ENCODE measurements at places on chromosomes 1 and 21.
A peak's percentile ranks its signal among the peaks of the same experiment; 100 is the strongest.

DNA sequence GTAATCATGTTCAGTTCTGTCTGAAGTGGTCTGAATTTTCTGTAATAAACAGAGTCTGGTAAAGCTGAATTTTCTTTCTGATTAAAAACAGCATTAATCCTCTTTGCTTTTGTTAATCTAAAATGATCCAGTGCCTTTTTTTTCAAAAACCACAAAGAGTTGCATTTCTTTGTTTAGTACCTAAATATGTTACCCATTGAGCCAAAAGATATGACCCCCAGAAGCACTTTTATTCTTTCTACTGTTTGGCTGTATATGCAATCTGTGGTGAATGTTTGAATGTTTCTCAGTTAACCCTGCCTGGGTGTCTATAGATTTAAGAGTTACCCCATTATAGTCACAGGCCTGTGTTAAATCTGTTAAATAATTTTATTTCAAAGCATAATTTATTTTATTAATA, 394.8 kb downstream of the PTPRC start:
- no peak for DNase-seq

DNA sequence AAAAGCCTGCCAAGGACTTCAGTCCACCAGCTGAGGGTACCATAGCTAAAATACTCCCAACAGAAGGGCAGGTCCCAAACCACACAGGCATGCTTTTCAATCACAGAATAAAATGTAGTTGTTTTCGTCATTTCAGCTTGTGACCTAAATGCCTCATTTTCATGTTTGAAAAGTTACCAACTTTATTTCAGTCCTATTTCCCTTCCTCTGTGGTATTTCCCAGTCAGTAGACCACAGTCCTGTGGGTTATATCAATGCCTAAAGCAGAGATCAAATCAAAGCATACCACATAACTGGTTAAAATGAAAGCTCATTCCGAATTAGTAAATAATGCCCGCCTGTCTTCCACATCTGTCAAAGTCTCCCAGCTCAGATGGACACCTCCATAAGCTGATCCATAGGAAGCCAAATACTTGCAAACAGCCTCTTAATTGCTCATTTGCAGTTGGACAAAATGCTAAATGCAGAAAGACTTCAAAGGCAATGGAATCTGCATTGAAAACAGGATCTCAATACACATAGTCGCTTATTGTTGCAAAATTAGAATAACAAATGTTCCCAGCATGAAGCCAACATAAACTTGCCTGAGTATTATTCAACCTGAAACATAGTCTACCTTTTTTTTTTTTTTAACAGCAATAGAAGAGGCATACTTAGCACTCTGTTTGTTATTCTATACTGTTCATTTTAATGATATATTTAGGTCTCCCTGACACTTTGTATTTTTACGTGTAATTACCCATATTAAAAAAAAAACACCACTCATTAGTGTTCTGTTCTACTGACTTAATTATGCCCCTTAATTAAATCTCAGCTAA, 53.9 kb downstream of the NR5A2 start:
- DNase-seq = no peak

DNA sequence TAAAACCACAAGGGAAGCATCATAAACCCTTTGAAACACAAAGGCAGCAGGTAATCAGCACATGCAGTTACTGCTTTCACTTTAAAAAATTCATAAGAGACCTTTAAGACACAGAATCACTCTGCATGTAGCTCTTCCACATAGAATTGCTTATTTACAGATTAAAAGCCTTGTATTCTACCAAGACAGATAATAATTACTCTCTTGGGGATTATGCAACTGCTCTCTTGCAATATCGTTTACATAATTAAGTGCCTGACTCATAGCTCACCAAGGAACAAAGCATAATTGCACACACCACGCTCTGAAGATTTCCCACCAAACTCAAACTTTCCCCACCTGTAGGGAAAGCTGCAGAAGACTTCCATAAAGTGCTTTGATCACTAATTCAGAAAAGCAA, 87.9 kb downstream of the VAV3 start:
- DNase-seq = no peak

DNA sequence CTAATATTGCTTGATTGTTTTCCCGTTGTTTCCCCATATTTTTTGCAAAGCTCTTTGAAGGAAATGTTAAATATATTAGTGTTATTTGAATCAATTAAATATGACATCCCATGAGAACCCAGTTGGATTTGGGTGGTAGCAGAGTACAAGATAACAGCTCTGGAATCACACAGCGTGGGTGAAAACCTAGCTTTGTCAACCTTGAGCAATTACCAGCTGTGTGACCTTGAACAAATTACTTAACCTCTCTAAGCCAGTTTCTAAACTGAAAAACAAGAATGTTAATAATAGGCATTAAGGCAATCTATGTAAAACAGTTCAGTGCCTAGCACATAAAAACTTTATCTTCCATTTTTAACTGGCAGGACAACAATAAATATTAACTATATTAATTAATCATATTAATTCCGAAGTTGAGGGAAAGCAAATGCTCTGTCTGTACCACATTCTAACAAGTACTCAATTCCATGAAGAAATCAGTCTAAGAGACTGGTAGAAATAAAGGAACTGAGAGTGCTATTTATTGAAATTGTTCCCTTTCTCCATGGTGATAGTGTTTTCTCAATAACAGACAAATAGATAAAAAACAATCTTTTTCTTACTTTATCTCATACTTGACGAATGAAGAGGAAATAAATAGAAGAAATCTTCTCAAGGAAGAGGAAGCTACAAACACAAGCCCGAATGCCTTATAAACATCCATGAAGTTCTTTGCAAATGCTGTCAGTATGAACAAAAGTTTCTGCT, 27.0 kb downstream of the DNASE2B start:
- DNase-seq = no peak

DNA sequence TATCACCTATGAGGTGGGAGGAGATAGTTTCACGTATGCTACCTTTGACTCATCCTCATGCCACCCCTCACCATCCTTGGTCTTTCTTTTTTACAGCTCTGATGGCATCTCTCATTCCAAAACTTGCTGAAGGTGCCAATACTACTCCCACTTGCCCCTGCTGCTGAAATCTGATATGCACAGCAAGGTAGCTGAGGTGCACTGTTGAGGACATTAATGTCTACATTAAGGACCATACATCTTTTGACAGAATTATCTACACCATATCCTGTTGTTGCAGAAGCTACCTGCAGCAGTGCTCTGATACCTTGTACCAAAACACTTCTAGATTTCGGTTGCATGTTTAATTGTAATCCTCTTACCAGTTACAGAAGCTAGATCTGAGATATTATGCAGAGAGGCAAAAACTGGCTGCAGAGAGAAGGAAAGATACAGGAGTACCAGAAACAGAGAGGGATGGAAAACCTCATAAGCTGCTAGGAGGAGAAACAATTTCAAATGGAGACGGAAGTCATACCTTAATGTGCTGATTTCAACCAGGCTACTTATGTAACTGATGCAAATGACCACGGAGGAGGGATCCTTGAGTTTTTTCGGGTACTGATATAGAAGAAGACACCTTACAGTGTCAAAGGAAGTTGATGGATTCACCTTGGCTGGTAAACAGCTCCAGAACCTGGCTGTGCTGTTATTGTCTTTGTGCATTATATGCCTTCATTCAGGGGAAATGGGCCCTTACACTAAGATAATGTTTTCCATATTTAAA, 19.3 kb upstream of the PTPRC start:
- DNase-seq = no peak

GRCh38 chr1:151779852-151780251, 10.4 kb downstream of the TDRKH start:
- DNase-seq = no peak

DNA sequence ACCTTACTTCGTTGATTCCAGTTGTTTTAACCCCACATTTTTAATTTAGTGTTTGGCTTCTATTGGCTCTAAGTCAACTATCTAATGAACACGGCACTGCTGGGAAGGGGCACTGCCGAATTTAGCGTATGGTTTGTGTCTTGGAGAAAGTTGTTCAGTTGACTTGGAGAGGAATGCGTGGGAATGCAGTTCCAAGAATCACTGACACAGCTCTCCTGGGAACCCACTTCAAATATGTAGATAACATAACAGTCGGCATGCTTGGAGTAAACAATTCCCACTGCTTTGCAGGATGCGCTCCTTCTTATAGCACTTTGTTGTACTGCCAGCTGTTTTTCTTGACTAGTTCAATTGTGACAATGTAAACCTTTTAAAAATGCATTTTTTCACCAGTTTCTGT, 104.3 kb downstream of the RYR2 start:
- DNase-seq = no peak

DNA sequence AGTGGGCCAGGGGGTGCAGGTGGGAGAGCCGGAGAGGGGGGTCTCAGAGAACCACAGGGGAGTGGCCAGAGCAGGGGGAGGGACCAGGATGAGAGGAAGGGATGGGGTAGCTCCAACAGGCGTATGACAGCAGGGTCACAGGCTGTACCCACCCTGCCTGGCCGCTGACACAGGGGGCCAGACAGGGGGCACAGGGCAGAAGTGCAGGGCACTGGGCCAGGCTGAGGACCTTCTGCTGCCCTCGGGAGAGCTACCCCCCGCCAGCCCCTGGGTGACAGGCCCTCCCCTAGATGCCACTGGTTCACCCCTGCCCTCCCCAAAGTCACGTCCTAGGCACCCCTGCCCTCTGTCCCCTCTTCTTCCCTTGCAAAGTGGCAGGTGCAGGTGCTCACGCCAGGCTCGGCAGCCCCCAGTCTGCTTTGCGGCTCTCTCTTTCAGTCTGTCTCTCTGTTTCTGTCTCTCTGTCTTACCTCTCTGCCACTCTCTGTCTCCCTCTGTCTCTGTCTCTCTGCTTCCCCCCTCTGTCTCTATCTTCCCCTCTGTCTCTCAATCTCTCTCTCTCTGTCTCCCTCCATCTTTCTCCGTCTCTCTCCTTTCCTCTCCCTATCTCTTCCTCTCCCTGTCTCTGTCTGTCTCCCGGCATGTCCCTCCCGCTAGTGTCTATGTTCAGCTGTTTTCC, 48.5 kb downstream of the WNT9A start:
- no peak for DNase-seq

DNA sequence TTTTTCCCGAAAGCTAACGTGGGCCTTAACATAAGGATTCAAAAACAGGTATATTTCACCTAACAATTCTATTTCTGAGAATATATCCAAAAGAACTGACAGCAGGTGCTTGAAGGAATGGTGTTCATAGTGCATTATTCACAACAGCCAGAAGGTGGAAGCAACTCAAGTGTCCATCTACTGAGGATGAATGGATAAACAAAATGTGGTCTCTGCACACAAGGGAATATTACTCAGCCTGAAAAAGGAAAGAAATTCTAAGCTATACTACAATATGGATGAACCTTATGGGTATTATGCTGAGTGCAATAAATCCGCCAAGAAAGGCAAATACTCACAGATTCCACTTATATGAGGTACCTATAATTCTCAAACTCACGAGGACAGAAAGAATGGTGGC, 6.1 kb upstream of the RIPPLY3 start:
- DNase-seq = no peak

GRCh38 chr1:220527908-220528678, at the start of gene MARK1:
MARK1 (plus strand) TSS chr1:220528136; CDS start chr1:220528823, 687 bp downstream.
- DNase-seq = peak; percentile 11

DNA sequence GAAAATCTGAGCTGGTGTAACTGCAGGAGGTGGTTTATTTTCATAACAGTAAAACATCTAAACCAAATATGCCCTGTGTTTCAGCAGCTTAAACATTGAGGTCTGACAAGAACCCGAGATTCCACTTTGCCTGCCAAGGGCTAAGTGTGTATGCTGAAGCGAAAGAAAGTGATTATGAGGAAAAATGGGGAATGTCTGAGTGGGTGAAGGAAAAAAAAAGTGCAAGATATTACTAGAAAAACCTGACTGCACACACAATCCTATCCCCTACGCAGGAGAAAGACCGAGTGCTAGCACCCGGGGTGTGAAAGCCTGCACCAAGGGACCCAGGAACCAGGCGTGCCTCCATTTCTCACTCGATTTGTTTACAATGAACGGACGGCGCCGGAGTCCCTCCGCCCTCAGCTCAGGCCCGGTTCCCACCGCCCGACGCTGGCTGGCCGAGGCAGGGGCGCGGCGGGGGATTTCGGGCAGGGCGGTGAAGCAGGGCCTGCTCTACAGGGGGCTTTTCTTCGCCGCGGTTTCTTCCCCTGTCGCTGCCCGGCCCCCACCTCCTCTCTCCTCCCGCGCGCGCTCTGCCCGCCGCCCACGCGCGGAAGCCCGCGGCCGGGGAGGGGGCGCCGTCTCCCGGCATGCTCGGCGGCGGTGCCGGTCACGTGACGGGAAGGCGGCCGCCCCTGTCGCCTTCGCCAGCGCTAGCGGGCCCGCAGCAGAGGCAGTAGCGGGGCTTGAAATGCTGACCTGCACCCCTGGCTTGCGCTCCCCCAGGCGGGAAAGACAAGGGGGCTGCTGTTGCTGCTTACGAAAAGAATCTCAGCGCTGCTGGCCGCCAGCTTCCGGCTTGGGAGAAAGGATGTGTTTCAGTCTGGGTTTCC, 35.9 kb downstream of the ITPKB start:
- peak; percentile 84 for DNase-seq

- no peak for DNase-seq
These were observed 4.5 kb upstream of the LRRC52 start for GRCh38 chr1:165539306-165539705.

DNA sequence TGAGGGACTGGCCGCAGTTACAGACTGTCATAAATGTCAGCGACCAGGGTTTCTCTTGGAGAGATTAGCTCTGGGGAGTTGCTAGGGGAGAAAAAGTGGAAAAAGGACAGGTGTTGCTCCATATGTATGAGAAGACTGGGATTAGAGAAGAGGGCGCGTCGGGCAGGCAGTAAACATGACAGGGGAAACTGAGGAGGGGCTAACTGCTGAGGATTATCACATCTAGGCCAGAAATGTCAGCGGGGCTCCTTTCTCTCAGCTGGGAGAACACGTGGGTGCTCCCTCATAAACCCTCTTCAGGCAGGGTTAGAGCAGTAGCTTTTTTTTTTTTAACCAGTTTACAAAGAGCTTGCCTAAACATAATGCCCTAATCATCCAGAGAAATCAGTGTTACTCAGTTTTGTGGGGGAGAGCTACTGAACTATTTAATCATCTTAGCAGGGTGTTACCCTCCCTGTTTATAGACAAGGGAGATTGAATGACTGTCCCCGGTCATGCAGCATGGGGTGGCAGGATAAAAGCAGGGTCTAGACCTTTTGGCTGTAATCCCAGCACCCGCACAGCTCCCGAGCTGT, 35.2 kb downstream of the ELAPOR1 start:
- DNase-seq = no peak

DNA sequence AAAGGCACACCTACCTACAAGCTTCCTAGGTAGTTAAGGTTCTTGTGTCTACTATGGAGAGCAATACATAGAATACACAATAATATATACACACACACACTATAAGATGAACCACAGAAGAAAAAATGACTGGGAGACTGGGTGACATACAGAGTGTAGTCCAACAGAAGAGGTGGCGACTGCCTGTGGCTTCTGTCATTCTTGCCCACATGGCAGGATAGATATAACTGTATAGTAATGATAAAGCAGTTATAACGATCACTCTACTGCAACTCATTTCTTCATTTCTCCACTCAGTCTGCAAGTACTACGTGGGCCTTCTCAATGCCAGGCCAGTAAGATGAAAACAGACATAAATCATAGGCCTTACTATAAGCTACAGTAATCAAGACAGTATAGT, 113.8 kb upstream of the EDN2 start:
- no peak for DNase-seq

- DNase-seq = peak; percentile 72
These were observed 146.2 kb upstream of the KRTAP19-8 start for GRCh38 chr21:31184459-31184858.

- DNase-seq = no peak
These were observed 5.7 kb downstream of the MYBPH start for GRCh38 chr1:203169770-203170520.
